ENCODE measurements at places on chromosomes 4 and X.

DNA sequence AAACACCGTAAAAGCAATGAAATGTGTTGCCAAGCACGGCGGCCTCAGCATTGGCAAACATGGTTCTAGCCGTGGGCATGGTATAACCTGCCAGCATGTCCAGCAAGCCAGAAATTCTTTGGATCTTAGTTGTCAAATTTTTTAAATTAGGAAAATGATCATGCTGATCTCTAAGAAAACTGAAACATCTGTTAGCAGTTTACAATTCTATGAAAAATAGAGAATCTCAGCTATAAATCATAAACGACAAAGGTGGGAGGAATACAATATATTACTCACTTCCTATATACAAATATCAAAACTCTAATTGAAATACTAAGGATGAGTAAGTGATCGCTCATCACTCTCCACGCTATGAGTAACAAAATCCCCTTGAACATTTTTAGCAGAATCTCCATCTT lies 130.3 kb downstream of the ADGRA3 start:
- no peak for DNase-seq

GRCh38 chrX:18973527-18974192 lies 10.3 kb downstream of the PHKA2 start:
- no peak for DNase-seq

DNA sequence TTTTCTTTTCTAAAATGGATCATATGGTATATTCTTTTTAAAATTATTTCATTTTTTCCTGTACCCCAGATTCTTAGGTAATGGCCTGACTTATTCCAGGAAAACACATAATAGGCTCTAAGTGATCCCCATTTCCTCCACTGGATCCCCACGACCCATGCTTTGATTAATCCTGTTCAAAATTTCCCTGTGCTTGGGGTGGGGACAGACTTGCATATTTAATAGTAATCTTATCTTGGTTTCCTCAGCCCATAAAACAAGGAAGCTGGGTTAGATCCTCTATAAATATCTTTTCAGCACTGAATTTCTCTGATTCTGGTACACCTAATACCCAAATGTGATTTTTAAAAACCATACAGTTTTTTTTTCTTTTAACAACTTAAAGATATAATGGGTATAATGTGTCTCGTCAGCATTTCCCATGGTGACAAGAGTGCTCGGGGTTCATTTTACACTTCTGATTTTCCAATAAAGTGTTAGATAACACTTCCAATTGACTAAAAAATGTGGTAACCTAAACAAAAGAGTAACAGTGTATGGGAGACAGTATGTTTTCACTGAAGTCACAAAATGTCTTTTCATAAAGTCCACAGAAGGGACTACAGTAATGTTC lies 693.5 kb upstream of the TENM3 start:
- no peak for DNase-seq

- no peak for DNase-seq
Measured at GRCh38 chr4:6617246-6617645, 23.2 kb upstream of the MRFAP1 start.

DNA sequence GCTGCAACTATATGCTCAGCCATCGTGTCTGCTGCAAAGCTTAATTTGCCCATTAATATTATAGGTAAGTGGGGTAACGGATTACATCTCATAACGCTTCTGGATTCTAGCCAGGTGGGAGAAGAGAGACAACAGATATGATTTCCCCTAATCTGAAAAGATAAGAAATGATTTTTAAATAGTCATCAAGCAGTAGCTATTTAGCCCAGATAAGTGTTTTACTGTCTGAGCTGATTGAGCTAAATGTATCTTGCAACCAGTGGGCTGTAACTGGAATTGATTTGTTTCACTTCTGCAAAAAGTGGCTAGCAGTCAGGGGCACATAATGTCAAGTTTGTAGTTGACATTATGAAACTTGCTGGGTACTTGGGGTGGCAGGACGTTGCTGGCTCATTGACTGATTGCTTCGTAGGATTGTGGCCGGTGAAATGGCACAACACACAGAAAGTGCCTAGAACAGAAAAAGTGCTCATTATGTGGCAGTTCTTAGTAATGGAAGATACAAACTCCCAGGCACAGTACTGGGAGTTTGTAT lies 18.5 kb downstream of the LAP3 start:
- no peak for DNase-seq

DNA sequence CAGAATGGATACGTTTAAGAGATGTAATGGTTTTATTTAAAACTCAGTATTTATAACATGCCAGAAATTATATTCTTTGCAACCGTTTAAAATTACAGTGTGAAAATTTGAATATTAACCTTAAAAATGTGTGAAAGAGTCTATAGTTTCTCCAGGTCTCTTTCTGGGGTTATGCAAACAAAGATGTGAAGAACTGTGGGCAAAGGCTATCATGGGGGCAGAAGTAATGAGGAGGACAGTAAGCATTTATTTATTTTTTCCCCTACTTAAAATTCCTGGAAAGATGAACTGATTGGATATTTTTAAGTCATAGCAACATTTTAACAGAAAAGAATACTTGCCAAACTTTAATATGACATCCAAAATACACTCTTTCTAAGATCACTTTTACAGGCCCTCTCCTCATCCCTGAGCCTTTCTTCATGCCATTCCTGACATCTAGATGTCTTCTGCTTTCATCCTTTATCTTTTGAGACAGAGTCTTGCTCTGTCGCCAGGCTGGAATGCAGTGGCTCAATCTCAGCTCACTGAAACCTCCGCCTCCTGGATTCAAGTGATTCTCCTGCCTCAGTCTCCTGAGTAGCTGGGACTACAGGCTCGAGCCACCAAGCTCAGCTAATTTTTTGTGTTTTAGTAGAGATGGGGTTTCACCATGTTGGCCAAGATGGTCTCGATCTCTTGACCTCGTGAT lies 46.1 kb downstream of the TMEM131L start:
- no peak for DNase-seq

- no peak for DNase-seq
Measured at GRCh38 chr4:15005474-15006115, 3.3 kb downstream of the CPEB2 start.

DNA sequence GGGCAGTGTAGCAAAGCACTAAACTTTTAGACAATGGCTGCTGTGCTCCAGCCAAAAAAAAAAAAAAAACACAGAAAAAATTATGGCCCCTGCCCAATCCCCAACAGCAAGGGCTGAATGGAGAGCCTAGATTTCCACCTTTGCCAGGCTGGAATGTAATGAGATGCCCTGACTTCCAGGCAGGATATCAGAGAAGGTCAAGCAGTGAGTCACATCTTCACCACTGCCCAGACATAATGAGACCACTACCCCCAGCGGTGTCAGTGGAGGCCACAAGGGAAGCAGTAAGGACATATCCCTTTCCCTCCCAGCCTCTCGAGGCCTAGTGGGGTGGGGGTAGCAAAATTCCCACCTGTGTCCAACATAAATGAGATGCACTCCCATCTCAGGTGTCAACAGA lies 216.3 kb upstream of the LEF1 start:
- DNase-seq = no peak

DNA sequence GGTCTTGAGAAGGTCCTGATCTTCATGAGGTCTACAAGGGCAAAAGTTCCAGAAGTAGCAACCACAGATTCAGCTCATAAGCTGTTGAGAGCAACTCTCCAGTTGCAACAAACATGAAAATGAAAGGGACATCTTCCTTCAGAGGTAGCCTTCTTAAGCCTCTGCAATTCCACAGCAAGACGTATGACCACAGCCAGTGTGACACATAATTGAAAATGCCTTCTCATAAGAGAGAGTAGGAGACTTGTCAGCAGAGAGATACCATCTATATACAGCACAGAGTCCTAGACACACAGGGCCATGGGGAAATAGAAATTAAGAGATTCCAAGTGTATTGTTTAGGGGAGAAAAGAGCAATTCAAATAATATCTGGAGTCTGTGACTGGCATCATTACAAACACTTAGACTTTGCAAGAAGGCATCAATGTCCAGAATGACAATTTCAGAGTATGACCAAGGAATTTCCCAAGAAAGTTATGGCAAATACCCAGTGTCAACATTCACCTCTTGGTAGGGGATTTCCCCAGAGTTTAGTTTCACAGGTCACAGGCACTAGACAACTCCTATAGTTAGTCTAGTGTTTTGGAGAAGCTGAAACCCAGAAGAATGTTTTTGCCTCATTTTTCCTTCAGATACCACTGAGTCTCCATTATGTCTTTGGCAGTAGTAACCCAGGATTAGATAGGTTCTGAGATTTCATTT lies 340.3 kb downstream of the ZNF674 start:
- DNase-seq = no peak

GRCh38 chr4:16626945-16627344 lies 271.5 kb downstream of the LDB2 start:
- no peak for DNase-seq

DNA sequence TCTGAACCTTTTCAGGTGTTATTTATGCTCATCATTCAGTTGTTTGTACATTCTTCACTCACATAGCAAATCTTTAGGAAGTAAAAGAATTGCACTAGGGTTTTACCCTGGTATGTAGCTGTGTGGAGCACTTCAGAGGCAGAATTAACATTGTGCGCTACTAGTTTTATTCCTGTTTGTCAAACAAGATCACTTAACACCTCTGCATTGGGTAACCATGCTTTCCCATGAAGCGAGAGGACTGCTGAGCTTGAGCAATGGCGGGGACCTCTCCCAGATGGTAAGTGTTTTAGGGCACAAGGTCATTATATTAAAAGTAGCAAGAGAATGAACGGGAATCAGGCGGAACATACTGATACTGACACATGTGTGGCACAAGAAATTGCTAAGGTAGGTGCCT lies 59.2 kb downstream of the SHROOM3 start:
- DNase-seq = no peak

- DNase-seq = peak; percentile 32
Measured at GRCh38 chr4:6909970-6910339, 329 bp downstream of the TBC1D14 start.

DNA sequence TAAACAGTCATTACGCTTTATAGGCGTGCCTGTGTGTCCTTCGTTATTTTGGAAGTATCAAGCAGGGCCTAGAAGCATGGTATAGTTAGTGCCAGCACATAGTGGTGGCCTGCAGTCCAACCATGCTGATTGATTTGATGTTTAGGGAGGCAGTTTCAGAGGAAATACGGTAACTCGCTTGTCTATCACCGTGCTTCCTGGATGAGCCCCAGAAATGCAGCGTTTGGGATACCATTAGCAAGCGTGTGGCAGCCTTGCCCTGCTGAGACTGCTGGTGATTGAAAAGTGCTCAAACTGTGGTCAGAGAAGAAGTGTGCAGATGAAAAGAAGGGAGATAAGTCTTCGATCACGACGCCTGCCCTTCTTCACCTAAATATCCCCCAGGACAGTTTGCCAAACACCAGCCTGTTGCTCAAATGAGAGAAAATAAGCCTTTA lies 158.4 kb downstream of the CHIC2 start:
- no peak for DNase-seq

GRCh38 chr4:92516450-92516849 lies 212.7 kb downstream of the GRID2 start:
- DNase-seq = no peak

GRCh38 chr4:10442976-10443375 lies 14.2 kb downstream of the ZNF518B start:
- no peak for DNase-seq

- no peak for DNase-seq
Measured at GRCh38 chr4:36841583-36842326, 402.8 kb upstream of the NWD2 start.

GRCh38 chr4:6222761-6223292 lies 22.5 kb upstream of the JAKMIP1 start:
- DNase-seq = peak; percentile 58

DNA sequence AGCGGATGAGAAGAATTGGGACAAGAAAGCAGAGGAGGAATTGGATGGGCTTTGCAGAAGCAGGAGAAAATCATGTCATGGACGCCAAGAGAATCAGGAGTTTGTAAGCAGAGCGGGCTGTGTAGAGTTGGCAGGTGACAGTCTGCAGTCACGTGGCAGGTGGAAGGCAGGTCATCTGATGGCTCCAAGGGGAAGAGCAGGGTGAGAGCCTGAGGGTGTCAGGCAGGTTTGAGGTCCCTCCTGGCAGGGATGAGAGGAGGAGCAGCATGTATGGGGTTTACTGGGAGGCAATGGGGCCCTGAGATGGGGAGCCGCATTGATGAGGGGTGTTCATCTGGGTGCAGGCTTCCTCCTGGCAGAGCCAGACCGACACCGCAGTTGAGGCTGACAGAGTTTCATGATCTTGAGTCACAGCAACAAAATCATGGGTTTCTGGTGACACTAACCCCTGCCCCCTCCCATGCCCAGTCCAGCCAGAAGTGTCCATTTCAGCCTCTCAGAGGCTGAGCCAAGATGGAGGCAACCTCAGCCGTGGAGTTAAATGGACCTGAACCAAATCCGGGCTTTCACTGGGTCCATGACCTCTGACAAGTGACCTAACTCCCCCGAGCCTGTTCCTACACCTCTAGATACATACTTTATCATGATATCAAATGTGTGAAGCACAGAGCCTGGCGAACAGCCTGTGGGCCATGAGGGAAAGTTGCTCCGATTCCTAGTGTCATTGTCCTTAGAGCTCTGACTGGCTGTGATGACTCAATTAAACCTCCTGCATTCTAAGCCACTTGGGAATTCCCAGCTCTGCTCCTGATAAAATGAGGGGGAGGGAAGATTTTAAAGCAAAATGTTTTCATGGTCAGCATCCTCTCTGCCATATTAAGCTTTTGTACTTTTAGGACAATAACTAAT lies 36.1 kb downstream of the EVC start:
- no peak for DNase-seq

- DNase-seq = no peak
Measured at GRCh38 chr4:107017443-107018343, 18.4 kb downstream of the DKK2 start.

- no peak for DNase-seq
Measured at GRCh38 chr4:28009541-28009940, 1148.9 kb downstream of the STIM2 start.

DNA sequence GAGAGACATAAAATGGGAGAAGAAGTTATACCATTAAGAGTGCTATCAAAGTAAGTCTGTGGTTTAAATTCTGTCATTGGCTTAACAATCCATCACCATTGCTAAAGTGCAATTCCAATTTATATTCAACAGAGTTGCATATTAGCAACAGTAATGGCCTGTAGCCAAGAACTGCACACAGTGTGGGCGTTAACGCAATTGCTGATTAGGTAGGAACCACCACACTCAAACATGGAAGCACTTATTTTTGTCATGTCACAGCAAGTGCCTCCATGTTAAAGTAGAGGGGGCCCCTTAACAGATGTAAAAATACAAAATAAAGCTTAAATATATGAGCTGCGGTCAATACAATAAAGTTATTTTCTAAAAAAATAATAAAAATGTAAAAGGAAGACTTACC lies 10.8 kb downstream of the LARP7 start:
- no peak for DNase-seq
